ENCODE measurements at places on chromosomes 7 and 10.

GRCh38 chr10:101266381-101267289 lies 37.4 kb upstream of the LBX1 start:
- no peak for DNase-seq

- no peak for DNase-seq
Observed at GRCh38 chr10:14705548-14706230, 69.0 kb downstream of the FAM107B start.

GRCh38 chr10:5817322-5818047 lies 4.3 kb upstream of the GDI2 start:
- no peak for DNase-seq

DNA sequence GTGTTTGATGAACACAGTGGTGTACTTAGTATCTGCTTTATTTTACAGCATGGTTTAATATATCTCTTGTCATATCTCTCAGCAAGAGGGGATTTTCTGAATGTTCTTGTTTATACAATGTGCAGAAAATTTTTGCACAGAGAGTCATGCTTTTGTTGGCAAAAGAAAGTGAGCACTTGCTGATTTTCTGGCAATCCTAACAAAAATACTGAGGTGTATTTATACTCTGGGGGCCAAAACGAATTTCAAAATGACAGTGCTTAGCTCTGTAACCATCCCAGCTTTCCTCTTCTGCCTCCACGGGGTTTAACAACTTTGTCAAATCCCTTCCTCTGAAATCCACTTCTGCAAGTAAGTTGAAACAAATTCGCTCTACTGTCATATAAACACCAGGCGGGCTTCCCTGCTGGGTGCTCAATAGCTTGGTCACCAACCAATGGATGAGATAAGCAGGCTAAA lies 169.2 kb downstream of the NOC3L start:
- no peak for DNase-seq

DNA sequence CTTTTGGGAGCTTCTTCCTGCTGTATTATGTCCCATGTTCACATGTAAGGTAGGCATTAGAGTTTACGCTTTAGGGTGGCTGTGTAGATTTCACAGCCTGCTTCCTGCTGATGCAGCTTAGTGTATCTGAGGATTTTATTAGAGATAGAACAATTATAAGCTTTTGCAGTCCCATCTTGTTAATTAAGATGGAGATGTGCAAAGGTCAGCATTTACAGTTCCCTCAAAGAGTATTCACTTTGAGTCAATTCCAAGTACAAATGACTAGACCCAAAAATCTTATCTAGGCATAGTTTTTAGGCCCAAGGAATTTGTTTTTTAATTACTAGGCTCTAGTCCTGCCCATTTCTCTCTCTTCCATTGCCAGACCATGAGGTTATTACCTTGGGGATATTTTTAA lies 239.9 kb upstream of the PHF14 start:
- no peak for DNase-seq

DNA sequence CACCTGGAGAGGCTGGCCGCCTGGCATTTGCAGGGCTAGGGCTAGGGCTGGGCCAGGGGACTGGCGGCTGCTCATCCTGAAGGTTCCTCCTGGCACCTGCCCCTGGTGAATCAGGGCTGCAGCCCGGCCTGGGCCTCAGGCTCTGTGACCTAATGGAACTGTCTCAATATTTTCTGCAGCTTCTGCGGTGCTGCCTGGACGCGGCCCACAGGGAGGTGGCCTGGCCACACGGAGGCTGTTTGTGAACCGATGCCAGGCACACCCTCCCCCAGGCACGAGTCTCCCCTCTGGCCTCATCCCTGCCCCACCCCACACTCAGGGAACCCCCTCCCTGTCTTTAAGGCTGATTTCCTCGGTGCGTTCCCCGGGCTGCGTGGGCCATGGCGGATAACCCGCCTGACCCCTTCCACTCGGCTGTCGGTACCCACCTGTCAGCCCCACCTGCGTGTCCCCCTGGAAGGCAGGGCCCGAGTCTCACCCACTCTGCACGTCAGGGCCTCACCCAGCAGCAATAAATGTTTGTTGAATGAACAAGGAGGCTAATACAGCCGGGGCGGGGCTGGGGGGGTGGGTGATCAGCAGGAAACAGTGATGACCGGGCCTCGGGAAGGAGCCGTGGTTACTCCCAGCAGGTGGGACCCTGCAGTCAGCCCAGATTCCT lies 54.5 kb upstream of the DNAJB6 start:
- DNase-seq, result no peak

DNA sequence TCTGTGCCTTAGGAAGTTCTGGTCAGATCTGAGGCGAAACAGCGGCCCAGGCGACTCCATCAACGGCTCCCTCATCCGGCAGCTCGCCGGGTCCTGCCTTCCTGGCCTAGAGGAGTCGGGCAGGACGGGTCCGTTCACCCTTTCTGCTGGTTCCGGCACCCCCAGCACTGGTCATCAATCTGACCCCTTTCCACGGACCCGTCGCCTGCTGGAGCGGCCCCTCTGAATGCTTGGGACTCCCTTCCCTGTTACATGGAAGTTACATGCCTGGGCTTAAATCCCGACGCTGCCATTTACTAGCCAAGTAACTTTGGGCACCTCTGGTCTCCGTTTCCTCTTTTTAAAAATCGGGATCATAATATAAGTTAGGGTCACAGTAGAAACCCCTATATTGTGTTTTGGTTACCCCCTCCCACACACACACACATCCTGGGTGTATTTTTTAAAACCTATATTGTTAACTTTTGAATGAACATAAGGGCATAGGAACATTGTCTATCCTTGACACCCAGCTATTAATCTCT lies 607 bp upstream of the GGCT start:
- no peak for DNase-seq

DNA sequence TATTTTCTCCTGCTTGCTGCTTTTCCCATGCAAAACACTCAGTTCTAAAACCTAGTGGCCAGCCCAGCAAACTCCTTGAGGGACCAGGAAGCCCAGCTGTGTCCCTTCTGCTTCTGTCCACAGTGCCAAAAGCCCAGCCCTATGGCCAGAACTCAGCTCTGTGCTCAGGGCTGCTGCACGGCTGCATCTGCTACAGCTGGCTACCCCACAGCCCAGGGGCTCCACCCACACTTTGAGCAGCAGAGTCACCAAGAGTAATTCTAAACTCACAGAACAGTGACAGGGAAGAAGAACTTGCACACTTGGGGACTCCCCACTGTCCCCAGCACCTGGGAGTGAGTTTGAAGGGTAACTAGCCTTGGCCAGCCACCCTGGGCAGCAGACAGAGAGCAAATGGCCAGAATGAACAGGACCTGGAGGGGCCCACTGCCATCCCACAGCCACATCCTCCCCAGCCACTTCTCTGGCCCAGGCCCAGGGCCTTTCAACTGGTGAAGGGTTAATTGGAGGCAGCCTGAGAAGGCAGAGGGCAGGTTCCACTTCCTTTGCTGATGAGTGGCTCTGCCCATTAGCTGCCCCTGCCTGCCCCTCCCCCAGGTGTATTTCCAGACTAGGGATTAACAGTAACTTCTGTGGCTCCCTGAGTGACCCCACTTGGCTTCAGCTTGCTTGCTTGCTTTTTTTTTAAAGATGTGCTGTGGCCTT lies 28.1 kb upstream of the TRIM8 start:
- DNase-seq, result peak; percentile 80

DNA sequence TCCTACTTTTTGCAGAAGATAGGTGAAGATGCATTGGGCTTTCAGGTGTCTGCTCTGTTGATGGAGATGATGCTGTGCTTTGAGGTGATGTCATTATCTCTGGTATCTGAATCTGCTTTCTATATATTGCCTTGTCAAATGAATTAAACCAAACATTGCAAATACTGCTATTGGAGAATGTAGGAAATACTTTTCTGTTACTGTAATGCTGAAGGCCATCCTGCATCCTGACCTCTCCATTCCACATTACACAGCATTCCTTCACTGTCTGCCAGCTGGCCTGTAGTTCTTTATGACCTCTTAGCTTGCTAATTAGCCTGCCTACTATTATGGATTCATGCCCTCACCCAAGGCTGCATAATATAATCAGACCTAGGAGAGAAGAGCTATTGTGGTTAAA lies 73.2 kb downstream of the VCL start:
- peak; percentile 55 for DNase-seq

GRCh38 chr10:96645191-96645721 lies 58.4 kb upstream of the TM9SF3 start:
- no peak for DNase-seq

GRCh38 chr7:18293759-18294158 lies 201.8 kb upstream of the HDAC9 start:
- DNase-seq, result no peak

DNA sequence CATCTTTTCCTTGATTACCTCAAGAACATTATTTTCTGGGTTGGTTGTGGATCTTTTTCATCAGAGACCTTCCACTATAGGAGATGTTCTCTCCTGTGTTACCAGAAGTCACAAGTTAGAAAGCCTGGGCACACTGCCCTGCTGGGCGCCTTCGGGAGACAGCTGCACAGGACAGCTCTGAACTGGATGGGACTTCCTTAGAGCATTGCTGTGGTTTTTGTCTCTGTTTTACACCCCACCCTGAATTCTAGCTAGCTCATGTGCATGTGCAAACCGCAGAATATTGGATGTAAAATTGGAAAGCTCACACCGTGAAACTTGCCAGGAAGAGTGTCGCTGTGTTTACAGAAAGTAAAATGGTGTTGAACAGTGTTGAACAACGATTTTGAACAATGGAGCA lies 54.4 kb upstream of the SEC61G start:
- DNase-seq, result peak; percentile 95

DNA sequence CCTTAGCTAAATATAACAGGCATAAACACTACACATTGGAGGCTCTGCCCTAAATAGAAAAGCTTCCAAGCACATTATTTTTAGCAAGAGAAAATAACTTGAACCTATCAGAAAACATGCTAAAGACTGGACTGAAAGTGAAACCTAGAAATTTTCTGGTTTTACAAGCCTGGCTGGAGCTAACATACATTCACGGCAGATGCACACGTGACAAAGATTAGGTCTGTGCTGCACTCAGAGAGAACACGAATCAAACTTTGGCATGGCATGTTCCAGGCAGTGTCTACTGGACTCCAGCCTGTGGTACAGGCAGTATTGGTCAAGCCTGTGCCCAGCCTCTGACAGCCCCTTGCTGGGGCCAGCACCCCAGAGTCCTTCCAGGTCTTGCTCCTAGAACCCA lies 94.1 kb upstream of the PCBD1 start:
- DNase-seq, result no peak

- peak; percentile 70 for DNase-seq
Observed at GRCh38 chr7:129952086-129952652, 591 bp downstream of the UBE2H start.

- peak; percentile 53 for DNase-seq
Observed at GRCh38 chr10:114758331-114758730, 63.2 kb upstream of the FHIP2A start.

DNA sequence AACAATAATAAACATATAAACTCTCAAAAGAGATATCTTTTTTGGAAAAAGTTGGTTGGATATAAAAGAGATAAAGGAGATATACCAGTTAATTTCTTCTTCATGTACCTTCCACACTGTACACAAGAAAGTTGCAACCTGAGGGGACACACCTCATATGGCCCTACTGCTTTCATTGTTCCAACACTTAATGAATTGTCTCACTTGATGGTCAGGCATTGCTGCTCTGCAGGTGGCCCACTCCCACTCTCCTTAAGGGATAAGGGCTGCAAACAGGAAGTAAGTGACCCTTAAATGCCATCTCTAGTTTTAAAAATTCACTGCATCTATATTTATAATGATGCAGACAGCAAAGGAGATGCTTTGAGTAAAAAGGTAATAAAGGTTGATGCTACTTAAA lies 152.3 kb downstream of the BTAF1 start:
- DNase-seq, result no peak
